ENCODE measurements at places on chromosomes 7 and 10.

- no peak for DNase-seq
Observed at GRCh38 chr10:98414578-98414931, 427 bp downstream of the PYROXD2 start.

DNA sequence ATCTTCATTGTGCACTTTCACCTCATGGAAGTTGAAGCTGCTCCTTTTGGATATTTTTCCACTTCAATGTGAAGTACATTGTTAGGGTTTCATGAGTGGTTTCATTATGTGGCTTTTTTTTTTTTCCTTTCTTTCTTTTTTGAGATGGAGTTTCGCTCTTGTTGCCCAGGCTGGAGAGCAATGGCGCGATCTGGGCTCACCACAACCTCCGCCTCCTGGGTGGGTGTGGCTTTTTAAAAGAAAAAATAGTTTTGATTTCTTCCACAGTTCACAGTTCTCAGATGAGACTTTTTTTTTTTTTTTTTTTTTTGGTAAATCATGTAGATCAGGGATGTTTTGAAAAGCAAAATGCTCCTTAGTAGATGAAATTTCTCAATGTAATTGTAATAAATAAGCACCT, 652.3 kb upstream of the ANKRD30A start:
- no peak for DNase-seq

DNA sequence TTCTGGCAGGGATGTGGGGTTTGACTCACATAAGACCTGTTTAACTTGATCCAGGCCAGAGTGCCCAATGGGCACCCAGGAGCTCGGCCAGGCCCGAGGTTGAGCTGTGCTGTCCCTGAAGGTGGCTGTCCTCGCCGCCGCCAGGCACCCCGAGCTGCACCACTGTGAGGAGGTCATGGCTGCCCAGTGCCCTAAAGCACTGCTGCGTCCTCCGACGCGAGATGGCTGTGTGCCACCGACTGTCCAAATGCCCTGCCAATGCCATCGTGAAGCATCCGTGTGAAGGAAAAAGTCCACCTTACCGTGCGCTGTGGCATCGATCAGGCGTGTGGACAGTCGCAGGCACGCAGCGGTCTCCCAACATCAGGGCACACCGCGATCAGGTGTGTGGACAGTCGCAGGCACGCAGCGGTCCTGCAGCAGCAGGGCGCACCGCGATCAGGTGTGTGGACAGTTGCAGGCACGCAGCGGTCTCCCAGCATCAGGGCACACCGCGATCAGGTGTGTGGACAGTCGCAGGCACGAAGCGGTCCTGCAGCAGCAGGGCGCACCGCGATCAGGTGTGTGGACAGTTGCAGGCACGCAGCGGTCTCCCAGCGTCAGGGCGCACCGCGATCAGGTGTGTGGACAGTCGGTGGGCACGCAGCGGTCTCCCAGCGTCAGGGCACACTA, 120.3 kb downstream of the VIPR2 start:
- DNase-seq = no peak

GRCh38 chr10:132410056-132410778, 13.2 kb downstream of the PWWP2B start:
- no peak for DNase-seq

- DNase-seq = no peak
Observed at GRCh38 chr10:44382981-44383748, 1.7 kb downstream of the CXCL12 start.

GRCh38 chr7:1823376-1824150, 153.5 kb downstream of the ELFN1 start:
- DNase-seq = no peak

DNA sequence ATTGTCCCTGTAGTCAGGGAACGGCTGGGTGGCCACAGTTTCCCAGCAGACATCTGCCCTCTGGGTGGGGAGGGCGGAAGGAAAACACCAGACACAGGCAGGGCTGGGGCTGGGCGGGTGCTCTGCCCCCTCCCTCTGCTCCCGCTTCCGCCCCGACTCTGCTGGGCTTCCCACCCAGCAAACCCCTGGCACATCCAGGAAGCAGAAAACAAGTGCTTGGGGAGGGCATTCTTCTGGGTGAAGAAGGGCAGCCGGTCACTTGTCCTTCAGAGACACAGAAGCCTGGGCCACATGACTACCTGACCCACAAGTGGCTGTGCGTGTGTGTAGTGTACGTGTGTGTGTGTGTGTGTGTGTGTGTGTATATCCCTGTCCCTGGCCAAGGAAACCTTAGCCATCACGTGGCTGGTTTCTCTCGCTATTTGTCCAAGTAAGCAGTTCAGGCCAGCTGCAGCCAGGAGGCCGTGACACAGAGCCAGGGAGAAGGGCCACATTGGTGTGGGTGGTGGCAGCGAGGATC, 77.9 kb downstream of the ZMIZ1 start:
- peak; percentile 49 for DNase-seq

Measured in amygdala (tissue), 56 donors.